ENCODE measurements at places on chromosomes 16 and 17.

DNA sequence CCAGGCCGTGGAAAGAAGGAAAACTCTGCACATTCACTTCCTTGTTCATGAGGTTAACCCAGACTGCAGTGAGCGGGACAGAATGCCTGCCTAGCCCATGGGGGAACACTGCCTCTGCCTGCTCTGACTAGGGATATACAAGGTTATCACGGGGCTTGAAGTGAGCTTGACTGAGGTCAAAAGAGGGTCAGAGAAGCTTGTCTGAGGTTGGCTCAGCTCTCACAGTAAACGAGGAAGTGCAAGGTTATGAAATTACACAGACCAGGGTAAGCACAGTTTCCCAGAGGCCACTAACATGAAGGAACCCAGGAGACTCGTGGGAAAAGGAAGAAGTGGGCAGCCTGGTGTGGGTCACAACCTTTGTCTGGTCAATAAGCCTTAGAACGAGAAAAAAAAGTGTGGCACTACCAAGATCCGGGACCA is 28.7 kb downstream of the HIC1 start:
- no peak for DNase-seq

- DNase-seq = no peak
These were observed 59.9 kb downstream of the SEC14L1 start for GRCh38 chr17:77200711-77201110.

- peak; percentile 87 for DNase-seq
These were observed 23.9 kb upstream of the CLEC18A start for GRCh38 chr16:69927056-69927757.

DNA sequence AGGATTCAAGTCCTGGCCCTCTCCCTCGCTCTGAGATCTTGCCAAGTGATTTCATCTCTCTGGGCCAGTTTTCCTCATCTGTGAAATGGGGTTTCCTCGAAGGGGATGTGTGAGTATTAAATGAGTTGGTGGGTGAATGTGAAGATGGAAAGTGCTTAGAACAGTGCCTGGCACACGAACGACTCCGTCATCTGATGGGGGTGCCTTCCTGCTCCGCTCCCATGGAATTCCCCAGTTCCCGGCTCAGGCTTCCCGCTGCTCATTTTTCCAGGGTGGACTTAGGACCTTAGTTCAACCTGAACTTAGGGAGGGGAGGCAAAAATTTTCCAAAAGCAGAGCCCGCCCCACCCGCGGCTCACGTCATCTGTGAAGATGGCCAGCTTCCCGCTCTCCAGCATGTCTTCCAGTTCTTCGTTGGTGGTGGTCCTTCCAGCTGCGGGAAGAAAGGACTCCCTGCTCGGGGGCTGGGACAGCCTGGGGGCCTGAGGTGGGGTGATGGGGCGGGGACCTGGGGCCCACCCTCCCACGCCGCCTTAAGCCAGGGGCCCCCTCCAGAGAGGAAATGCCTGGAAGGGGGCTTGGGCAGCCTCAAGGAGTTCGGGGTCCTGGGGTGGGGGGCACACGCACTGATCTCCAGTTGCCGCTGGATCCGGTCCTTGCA is 11.4 kb downstream of the HSD3B7 start:
- peak; percentile 71 for DNase-seq

- DNase-seq = no peak
These were observed 24.2 kb downstream of the SAP30BP start for GRCh38 chr17:75691371-75691791.

Data from femur (tissue), 1 donor.